ENCODE measurements at places on chromosomes 7 and 10.

- no peak for DNase-seq
Measured at GRCh38 chr10:30502266-30503060, 68.5 kb downstream of the MAP3K8 start.

- peak; percentile 31 for DNase-seq
Measured at GRCh38 chr10:110843031-110843430, 28.7 kb upstream of the PDCD4 start.

- DNase-seq = no peak
Measured at GRCh38 chr10:50384898-50385297, 133.6 kb upstream of the ASAH2 start.

- DNase-seq = no peak
Measured at GRCh38 chr10:128103229-128103714, 23.0 kb downstream of the MKI67 start.

DNA sequence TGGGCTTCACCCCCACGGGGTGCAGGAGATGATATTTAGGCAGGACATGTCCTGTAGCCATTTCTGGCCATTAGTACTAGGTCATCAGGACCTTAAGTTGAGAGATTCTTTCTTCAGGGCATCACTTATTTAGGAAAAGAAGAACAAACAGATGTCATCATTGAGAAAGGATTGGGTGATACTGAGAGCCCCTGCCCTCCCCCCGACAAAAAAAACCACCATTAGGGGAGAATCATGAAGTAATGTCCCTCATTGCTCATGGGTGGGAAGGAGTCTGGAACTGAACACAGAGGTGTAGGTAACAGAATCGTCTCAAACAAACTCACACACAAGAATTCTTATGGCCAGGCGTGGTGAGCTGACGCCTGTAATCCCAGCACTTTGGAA lies 6.4 kb upstream of the ORAI2 start:
- DNase-seq = no peak

GRCh38 chr7:155193716-155194115 lies 104.0 kb upstream of the INSIG1 start:
- no peak for DNase-seq

GRCh38 chr7:140857048-140857447 lies 67.7 kb downstream of the BRAF start:
- no peak for DNase-seq

- no peak for DNase-seq
Measured at GRCh38 chr7:47415318-47416212, 166.3 kb downstream of the TNS3 start.

DNA sequence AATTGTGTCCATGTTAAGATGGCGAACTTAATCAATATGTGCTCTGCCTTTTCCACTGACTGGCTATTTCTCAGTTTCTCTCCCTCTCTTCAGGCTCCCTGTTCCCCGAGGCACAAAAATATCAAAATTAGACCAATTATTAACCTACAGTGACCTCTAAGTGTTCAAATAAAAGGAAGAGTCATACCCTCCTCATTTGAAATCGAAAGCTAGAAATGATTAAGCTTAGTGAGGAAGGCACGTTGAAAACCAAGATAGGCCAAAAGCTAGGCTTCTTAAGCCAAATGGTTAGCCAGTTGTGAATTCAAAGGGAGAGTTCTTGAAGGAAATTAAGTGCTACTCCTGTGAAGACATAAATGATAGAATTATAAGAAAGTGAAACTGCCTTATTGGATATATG lies 81.1 kb upstream of the MBL2 start:
- DNase-seq = no peak

DNA sequence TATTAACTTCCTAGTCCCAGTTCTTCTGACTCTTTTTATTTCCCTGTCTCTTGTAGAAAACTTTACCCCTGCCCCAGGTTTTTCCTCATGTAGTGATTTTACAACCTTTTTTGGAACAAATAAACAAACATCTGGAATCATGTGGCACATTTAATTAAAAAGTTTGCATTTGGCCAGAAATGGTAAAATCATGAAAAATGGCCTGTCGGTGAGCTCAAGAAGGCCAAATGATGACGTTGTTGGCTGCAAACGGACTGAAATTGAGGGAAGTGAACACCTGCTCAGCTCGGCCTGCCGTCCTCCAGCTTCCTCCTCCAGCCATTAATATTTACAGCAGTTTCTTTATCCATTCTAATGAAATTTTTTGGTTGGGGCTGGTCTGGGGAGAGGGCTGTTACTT lies 902.8 kb downstream of the LRMDA start:
- DNase-seq = no peak

- DNase-seq = no peak
Measured at GRCh38 chr10:62036186-62037081, 134.9 kb downstream of the ARID5B start.

GRCh38 chr10:7006566-7006965 lies 404.3 kb downstream of the SFMBT2 start:
- no peak for DNase-seq

All from activated CD4-positive, alpha-beta T cell treated with anti-CD3 and anti-CD28 coated beads for 4 hours (primary cell).